ENCODE measurements at places on chromosomes 7 and 10.

DNA sequence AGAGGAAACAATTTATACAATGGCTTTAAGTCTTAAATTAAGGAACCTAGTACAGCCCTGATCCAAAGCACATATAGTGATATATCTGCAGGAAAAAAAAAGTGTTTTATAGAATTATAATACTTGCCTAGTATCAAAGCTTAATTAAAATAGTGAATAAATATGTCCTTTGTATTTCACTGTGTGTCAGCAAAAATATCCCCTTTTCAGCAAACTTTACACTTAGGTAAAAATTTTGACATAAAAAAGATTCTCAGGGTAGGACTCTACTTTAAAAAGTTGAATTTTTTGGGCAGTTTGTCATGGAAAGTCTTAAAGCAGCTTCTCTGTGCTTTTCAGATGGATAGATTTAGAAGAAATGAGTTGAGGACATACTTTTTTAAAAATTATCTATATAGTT, 12.7 kb upstream of the NEBL start:
- no peak for DNase-seq

- DNase-seq, result no peak
Measured at GRCh38 chr7:36747280-36748016, 23.2 kb upstream of the AOAH start.

- DNase-seq, result no peak
Measured at GRCh38 chr7:155514296-155514695, 32.1 kb downstream of the CNPY1 start.

DNA sequence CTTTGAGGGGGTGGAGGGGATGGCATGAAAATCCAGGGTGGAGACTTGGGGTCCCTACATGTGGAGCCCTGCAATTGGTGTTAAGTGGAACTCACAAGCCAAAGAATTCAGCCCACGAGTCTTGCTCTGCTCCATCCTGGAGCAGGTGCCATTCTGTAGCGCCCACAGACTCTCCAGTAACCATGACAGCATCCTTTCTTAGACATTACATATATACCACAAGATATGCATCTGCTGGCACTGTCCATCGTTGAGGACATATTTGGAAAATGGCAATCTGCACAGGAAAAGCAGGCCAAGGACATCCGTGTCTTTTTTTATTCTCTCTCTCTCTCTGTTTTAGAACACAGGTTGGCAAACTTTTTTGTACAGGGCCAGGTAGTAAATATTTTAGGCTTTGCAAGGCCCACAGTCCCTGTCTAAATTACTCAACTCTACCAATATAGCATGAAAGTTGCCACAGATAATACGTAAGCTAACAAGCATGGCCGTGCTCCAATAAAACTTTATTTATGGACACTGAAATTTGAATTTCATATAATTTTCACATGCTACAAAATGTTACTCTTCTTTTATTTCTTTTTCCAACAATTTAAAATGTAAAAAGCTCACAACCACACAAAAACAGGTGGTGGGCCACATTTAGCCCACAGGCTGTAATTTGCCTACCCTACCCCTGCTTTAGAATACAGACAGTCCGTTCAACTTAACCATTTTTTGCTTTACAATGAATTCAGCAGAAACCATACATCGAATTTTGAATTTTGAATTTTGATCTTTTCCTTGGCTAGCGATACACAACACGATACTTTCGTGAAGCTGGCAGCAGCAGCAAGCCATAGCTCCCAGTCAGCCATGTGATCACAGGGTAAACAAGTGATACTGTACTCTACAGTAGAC, 141.4 kb upstream of the STK17A start:
- DNase-seq, result no peak

DNA sequence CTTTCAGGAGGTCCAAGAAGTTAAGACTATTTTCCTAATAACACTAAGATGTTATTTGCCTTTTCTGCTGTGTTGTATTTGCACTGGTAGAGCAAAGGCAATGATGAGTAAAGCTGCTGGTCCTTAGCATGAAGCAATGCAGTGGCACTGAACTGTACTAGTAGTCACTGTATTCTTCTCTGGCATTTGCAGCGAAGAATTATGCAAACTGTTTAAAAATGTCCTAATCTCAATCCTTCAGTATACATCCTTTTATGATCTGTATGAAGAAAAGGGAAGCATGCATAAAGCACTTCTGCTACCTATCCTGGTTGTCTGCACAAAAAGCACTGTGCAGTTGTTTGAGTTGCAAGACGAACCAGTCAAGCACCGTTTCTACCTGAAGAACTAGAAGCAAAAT, 20.4 kb downstream of the IGF2BP3 start:
- DNase-seq, result no peak

GRCh38 chr7:7131273-7131672, 51.1 kb upstream of the C1GALT1 start:
- no peak for DNase-seq

- no peak for DNase-seq
Measured at GRCh38 chr7:50362142-50362541, 57.6 kb downstream of the IKZF1 start.

GRCh38 chr7:139651914-139652313, 125.9 kb downstream of the HIPK2 start:
- DNase-seq, result no peak

GRCh38 chr7:105583061-105583460, 1.8 kb upstream of the EFCAB10 start:
- no peak for DNase-seq

GRCh38 chr10:43595739-43596298, 10.4 kb upstream of the ZNF485 start:
- no peak for DNase-seq

DNA sequence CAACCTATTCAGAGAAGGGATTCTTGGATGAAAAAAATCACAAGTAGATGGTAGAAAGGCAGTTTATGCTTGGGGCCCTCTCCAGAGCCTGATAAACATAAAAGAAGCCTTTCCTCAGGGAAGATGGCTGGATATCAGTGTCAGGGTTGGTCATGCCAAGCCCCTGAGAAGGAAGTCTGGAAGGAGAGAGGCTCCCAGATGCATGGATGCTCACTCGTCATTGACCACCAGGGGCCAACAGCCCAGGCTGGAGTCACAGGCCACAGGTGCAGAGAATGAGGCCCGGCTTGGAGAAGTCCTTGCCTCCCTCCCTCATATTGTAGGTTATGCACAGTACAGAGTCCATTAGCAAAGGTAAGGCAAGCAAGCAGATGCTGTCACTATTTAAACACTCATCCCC, 506.7 kb downstream of the GRID1 start:
- DNase-seq, result no peak

- DNase-seq, result no peak
Measured at GRCh38 chr10:102246261-102246660, 929 bp downstream of the GBF1 start.

DNA sequence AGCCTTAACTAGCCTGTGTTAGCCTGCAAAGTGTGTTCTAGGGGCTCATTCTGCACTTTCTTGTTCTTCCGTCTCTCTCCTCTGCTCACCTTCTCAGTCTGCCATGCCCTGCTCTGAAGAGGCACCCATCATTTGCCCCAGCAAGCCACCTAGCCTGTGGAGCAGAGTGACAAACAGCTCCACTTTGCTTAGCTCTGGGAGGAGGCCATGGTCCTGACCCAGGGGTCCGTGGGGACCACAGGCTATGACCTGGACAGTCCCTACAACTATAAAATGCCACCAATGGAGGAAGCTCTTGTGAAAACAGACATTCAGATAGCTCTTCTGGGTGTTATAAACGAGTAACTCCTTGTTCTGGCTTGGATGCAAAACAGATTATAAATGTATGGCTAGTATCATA, 1029.6 kb downstream of the CNTNAP2 start:
- DNase-seq, result no peak

- DNase-seq, result no peak
Measured at GRCh38 chr7:90645784-90646183, 49.7 kb downstream of the CDK14 start.

GRCh38 chr10:133294189-133294588, 14.5 kb downstream of the TUBGCP2 start:
- DNase-seq, result no peak

DNA sequence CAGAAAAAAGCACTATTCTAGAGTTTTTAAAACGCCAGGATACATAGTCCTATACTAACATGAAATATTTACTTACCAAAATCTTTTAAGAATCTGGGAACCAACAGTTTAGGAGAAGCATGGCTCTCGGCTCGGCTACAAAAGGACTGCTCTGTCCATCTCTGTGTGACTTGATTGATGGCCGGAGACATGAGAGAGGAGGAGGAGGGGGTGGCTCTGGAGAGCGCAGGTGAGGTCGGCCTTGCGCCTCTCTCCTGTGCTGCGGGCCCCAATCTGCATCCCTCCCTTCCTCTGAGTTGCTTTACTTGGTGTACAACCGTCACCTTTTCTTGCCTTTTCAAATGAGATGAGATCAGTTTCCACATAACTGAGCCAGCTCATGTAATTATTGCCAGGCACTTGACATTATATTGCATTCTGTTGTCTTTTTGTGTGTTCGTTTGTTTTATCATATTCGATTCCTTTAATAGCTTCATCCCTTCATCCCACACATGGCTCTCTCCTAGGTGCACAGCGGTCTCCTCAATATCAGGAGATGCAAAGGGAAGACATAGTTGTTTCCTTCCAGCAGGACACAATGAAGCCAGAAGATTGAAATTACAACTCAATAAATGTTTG, 87.8 kb upstream of the KLF6 start:
- DNase-seq, result no peak

All from stimulated activated CD4-positive, alpha-beta T cell treated with anti-CD3 and anti-CD28 coated beads, Interleukin-4, amount 100 ng/mL, for 4 hours (primary cell).